ENCODE measurements at places on chromosomes 5 and 9.

DNA sequence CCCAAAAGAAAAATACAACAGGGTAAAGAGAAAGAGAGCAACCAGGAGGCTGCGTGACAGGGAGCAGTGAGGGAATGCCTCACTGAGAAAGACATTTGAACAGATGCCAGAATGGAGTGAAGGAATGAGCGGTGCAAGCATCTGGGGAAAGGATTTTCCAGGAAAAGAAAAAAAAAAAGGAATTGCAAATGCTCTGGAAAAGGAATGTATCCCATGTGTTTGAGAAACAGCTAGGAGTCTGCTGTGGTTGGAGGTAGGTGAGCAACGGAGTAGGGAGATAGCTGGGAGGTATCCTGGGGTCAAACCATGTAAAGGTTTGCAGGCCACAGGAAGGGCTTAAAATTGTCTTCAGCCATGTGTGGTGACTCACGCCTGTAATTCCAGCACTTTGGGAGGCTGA, 23.6 kb upstream of the CEMIP2 start:
- DNase-seq: no peak

- DNase-seq: no peak
Measured at GRCh38 chr5:13910201-13910600, 34.3 kb downstream of the DNAH5 start.

GRCh38 chr5:96253140-96253539, 179.9 kb downstream of the PCSK1 start:
- no peak for DNase-seq

- DNase-seq: peak; percentile 51
Measured at GRCh38 chr9:123712399-123712798, 217.5 kb downstream of the DENND1A start.

DNA sequence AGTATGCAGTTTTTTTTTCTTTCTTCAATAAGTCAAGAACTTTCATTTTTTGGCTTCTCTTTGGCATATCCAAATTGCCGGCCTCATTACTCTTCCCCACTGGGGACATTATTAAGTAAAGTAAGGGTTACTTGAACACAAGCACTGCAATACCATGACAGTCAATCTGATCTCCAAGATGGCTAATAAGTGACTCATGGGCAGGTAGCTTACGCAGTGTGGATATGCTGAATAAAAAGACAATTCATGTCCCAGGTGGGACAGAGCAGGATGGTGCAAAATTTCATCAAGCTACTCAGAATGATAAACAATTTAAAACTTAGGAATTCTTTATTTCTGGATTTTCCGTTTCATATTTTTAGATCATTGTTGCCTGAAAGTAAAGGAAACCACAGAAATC, 671.8 kb downstream of the ACTL7B start:
- no peak for DNase-seq

DNA sequence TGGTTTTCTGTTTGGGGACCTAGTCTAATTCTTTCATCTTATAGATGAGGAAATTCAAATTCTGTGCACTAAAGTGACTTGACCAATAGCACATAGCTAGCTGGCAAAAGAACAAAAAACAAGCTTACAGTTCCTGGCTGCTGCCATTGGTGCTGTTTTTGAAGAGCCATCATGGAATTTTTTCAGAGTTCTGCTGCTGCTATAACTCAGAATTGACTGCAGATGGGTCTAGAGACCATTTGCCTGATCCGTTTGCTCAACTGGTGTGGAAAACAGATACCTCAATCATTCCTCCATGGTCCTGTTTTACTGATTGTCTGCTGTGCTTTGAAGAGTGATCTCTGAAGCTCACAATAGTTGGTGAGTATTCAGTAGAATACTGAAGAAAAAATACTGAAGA, 15.2 kb downstream of the FBXL7 start:
- no peak for DNase-seq

DNA sequence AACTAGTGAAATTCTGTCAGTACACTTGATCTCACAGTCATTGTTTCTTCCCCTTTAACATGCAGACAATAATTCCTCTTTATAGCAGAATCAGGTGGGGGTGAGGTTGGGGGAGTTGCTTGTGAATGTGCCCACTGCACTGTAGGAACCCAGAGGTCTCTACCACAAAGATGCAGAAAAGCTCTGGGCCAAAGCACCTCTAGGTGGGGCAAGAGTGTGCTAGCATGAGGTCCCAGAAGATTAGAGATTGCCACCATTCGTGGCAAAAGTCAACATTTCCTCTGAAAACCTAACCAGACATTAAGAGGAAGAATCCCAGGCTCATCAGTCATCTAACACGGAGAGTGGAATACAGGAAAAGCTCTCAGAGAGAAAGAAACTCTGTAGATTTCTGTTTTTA, 74.5 kb downstream of the PTCD2 start:
- DNase-seq: peak; percentile 42

- DNase-seq: no peak
Measured at GRCh38 chr9:131732636-131733289, 7.1 kb downstream of the RAPGEF1 start.

DNA sequence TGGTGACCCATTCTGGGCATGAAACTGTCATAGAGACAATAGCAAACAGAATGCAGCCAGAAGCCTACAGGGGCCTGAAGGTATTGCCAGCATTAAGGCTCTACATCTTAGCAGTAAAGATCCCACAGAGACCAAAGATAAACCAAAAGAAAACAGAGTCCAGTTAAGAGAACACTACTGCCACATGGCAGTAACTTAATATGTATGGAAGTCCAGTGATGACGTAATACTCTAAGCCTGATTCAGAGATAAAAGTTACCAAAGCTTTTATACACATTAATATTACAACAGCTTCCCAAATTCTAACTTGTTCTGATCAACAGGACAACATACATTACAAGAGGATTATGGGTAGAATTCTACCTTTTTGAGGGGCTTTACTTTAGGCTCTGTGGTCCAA, 371.5 kb downstream of the PRELID2 start:
- DNase-seq: peak; percentile 47
